Pancreas (tissue), 10 donors: ENCODE measurements at places on chromosomes 13 and 19.

DNA sequence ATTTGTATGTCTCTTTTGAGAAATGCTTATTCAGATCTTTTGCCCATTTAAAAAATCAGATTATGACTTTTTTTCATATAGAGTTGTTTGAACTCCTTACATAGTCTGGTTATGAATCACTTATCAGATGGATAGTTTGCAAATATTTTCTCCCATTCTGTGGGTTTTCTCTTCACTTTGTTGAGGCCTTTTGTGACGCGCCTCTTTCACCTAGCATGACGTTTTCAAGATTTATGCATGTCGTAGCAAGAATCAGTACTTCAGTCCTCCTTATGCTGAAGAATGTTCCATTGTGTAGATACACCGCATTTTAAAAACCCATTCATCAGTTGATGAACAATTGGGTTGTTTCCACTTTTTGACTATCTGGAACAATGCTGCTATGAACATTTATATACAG lies 13.4 kb downstream of the PABPC3 start:
- no peaks in the 10 kb centered on the region for H3K36me3 ChIP-seq
- no peaks in the 10 kb centered on the region for H3K4me1 ChIP-seq
- no peak overlapping the region for H3K27ac ChIP-seq
- no peak overlapping the region for H3K4me3 ChIP-seq
- no peak for DNase-seq
- H3K27me3 ChIP-seq: no peaks in the 10 kb centered on the region

- peak overlapping the region; percentile 28 for H3K27ac ChIP-seq
- DNase-seq: no peak
- no peaks in the 10 kb centered on the region for H3K27me3 ChIP-seq
- H3K4me3 ChIP-seq: no peak overlapping the region
These were observed 69.0 kb upstream of the DOCK9 start for GRCh38 chr13:99046851-99047250.

DNA sequence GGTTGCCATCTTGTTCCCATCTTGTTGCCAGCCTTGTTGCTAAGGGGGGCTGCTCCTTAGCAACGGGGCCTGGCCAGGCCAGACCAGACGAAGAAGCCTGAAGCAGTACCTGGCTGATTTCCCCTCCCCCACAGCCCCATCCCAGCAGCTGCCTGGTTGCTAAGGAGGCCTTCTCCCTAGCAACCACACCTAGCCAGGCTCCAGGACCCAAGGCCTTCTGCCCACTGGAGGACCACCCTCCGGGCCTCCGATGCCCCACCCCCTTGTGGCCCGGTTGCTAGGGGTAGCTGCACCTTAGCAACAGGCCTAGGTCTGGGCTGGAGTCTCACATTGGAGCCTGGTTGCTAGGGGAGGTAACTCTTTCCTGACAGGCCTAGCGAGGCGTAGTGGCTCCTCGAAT lies 3.9 kb downstream of the PRRG2 start:
- no peaks in the 10 kb centered on the region for H3K4me1 ChIP-seq
- no peak overlapping the region for H3K4me3 ChIP-seq
- H3K27ac ChIP-seq: no peak overlapping the region

DNA sequence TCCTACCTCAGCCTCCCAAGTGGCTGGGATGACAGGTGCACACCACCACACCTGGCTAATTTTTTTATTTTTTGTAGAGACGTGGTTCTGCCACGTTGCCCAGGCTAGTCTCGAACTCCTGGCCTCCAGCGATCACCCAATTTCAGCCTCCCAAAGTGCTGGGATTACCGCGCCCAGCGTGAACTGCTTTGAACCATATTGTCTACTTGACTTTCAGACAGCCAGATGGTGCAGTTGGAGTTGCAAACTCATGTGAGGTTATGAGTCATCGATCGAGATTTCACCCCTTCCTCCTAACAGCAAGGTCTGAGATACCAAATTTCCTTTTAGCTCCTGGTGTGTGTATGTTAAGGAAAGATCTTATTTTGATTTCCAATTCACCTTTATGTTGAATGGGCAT lies 2.7 kb downstream of the SLC27A1 start:
- H3K4me1 ChIP-seq: no peaks in the 10 kb centered on the region
- peak overlapping the region; percentile 23 for H3K27ac ChIP-seq
- no peaks in the 10 kb centered on the region for H3K27me3 ChIP-seq

GRCh38 chr13:30429721-30430694 lies 7.7 kb downstream of the UBE2L5 start:
- no peak for DNase-seq
- no peak overlapping the region for H3K27ac ChIP-seq
- H3K4me3 ChIP-seq: no peak overlapping the region
- H3K4me1 ChIP-seq: no peaks in the 10 kb centered on the region

- H3K4me1 ChIP-seq: no peaks in the 10 kb centered on the region
- no peaks in the 10 kb centered on the region for H3K27me3 ChIP-seq
- DNase-seq: no peak
- no peak overlapping the region for H3K27ac ChIP-seq
These were observed 675.3 kb upstream of the SGCG start for GRCh38 chr13:22505489-22505888.

DNA sequence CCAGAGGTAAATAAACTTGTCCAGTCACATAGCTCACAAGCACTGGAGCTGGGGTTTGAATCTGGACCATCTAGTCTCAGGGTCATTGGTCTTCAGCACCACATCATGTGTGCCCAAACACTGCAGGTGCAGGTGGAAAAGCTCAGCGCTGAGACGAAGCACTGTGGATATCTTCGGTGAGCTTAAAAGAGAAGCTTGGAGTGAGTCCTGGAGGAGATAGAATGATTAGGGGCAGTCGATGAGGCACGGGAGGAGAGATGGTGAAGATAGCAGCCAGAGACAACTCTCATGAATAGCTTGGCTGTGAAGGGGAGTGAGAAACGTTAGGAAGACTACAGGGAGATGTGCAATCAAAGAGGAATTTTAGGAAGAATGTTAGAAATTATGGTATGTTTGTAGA lies 389.3 kb downstream of the FGF9 start:
- H3K4me3 ChIP-seq: no peak overlapping the region
- DNase-seq: no peak
- no peaks in the 10 kb centered on the region for H3K27me3 ChIP-seq
- H3K4me1 ChIP-seq: no peaks in the 10 kb centered on the region

GRCh38 chr13:27728271-27728670 lies 64.0 kb upstream of the GSX1 start:
- DNase-seq: no peak
- H3K27ac ChIP-seq: no peak overlapping the region
- H3K4me3 ChIP-seq: no peak overlapping the region
- H3K36me3 ChIP-seq: no peaks in the 10 kb centered on the region
